Glutamatergic neuron (in vitro differentiated cells): ENCODE measurements at places on chromosomes 2 and 18.

DNA sequence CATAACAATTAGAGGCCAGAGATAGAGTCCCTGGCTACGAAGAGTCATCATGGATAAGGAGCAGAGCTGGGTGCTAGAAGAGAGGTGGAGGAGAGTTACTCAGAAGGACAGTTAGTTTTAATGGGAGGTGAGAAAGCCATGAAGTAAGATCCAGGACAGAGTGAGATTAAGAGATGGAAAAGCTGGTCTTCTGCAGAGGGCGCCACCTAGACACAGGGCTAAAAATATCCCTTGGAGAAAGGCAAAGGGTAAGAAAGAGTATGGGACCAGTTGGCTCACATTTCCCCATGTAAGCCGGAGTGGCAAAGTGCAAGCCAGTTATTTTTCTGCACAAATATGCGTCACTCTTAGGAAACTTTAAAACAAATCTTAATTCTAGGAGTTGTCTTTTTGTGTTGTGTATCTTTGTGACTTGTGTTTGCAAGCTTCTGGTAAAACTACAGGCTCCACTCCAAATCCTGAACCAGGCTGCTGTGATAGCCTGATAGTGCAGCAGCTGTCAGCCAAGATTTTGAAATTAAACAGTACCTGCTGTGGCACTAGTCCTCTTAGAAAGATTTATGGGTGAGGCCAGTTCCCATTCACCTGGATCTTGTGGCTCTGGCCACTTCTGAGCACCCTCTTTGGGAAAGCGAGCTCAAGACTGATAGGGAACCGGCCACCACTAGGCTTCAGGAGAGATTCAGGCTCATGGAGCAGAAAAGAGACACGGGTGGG is 204.2 kb downstream of the TPGS2 start:
- no peak for DNase-seq

DNA sequence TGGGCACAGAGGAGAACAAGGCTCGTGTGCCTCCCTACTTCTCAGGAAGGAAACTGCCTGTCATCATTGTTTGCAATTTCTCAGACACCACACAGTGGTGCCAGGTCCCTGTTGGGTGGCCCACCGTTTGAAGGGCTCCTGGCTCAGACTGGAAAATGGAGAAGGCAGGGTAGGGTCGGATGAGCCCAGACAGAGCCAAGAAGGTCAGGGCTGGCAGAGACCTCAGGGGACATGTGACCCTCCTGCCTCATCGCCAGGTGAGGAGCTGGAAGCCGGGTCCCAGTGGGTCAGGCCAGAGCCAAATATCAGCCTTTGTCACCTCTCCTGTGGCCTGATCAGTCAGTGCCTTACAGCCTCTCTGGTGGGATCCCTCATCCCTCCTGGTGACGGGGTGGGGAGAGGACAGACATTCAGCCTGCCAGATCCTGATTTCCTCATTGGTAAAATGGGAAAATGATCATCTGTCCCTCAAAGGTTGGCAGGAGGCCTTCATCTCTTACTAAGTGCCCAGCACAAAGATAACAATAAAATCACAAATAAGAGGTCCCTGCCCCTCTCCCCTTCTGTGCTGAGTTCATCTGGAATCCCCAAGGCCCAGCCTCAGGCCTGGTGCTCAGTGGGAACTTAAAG is 117.6 kb downstream of the CAPN13 start:
- no peak for DNase-seq

DNA sequence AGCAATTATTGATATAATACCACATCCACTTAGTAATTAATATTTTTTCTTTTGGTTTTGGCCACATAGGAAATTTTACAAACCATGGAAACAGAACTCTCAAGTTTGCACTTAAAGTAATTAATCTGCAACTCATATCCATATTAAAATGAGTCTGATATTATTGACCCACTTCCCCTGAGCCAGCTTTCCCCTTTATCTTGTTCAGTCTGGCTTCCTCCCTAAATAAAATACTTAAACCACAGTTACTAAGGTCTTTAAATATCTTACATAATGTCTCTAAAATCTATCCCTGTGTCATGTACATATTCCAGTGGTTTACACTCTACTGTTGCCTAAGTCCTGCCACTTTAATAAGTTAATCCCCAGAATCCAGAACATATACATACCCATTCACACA is 564.9 kb upstream of the FSHR start:
- DNase-seq: no peak

DNA sequence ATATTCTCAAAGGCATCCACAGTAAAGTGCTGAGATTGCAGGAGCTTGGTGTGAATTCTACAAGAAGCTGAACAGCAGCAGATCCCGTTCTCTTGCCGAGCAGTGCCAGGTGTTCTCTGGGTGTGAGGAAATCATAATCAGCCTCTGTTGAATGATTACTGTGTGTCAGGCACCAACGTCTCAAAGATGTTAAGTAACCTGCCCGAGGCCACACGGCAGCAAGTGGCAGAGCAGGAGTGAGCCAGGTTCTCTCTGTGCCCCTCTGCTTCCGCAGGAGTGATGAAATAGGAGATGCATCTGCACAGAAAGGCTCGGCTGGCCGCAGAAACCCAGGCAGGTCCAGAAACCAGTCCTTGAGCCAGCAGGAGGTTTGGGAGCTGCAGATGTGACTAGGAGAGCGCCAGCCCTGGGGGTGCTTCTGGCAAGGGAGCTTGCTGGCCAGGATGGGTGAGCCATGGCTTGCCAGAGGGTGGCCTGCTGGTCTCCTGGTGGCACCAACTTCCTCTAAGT is 68.4 kb downstream of the COPS7B start:
- DNase-seq: no peak
